ENCODE measurements at places on chromosomes 2 and 18.
A peak's percentile ranks its signal among the peaks of the same experiment; 100 is the strongest.

- DNase-seq: no peak
These were observed 415.9 kb downstream of the EPHA4 start for GRCh38 chr2:221156062-221156734.

GRCh38 chr2:140734992-140735391 is 1395.8 kb downstream of the LRP1B start:
- no peak for DNase-seq

- DNase-seq: no peak
These were observed 57.8 kb upstream of the NFU1 start for GRCh38 chr2:69495008-69495407.

DNA sequence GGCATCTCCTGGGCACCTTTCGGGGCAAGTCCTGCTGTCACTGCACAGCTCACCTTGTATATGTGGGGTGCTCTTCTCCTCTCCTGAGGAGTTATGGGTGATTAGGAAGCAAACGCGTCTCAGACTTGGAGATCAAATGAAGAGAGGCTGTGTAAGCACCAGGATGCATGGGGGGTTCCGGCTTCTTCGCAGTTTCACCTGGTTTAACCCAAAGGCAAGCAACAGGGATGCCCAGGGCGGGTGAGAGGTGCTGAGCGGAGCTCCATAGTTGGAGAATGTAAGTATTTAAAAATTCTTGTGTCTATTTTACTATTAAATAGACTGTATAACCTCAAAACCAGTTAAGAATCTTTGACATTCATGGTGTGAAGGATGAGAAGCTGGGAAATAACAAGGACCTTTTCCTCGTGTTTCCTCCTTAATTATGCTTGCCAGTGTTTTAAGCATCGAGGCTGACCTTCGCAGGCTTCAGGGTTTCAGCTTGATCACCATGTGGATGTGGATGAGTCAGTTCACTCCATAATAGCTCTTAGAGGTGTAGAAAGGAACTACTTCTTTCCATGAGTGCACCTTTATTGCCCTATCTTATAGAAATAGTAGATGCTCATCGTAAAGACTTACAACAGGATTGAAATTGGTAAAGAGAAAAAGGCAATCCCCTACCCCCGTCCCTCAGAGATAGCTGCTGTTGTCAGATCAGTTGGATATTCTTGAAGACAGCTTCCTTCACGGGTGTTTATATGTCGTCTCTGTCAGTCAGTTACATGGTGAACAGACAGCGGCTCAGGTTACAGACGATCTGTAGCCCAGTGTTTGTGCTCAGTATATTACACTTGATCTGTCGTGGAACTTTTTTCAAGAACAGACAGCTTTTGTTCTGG is 201.1 kb downstream of the AGAP1 start:
- no peak for DNase-seq

DNA sequence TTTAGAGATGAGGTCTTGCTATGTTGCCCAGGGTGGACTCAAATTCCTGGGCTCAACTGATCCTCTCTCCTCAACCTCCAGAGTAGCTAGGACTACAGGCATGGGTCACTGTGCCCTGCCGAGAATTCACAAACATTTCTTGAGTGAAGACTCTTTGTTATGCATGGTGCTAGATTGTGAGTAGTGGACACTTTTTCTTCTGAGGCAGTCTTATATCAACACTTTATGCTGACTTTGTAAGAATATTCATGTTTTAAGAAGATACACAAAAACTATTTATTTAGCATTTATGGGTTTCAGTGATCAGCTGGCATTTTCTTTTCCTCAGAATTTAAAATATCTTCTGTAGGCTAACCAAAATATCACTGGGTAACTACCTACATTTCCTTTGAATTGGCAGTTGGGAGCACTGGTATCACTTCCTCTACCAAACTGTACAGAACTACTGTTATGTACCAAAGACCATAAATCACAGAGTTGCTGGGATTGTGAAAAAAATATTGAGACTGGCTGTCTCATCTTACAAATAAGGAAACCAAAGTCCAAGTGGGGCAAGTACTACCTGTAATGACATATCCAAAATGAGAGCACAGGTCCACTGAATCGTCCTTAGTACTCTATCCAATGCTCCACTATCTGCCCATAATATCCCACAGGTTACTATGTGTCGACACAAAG is 34.0 kb downstream of the DOCK10 start:
- DNase-seq: no peak

DNA sequence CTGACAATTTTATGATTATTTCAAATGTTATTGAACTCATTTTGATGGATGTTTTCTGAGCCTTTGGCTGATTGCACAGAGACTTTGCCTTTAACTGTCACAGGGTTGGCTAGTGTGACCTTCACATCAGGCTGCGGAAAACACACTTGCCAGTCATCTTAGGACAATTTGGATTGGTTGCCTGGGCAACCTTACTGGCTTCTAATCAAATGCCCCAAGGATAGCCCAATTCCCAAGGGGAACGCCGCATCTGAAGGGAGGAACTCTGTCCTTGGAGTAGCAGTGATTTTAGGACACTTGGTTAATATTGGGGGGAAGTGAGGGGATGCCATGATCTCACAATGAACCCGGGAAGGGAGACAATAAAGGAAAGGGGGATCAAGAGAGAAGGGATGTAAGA is 29.5 kb downstream of the OSBPL6 start:
- DNase-seq: no peak

DNA sequence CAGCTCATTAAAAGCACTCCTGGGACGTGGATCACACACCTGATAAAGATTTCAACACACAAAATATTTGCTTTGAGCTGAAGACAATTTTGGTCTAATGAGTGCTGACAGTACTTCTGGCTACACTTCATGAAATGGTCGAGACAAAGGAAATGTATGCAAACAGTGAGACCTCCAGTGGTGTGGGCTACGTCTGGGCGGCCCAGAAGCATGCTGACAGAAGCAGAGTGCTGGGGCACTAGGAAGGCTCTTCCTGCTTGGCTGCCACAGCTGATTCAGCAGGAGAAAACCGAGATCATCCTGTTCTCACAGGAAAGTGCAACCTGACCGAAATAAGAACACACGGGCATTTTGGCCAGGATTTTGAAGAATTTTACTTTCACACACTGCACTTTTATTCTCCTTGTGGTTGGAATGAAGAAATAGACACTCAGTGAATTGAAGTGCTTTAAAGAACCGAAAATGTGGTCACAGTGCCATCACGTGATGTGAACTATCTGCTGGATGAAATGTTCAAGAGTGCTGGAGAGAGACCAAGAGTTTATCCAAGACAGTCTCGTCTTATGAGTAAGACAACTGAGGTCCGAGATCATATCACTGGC is 149.5 kb downstream of the CCBE1 start:
- DNase-seq: no peak

- peak; percentile 84 for DNase-seq
These were observed 86.6 kb downstream of the ITGB1BP1 start for GRCh38 chr2:9336576-9337314.

DNA sequence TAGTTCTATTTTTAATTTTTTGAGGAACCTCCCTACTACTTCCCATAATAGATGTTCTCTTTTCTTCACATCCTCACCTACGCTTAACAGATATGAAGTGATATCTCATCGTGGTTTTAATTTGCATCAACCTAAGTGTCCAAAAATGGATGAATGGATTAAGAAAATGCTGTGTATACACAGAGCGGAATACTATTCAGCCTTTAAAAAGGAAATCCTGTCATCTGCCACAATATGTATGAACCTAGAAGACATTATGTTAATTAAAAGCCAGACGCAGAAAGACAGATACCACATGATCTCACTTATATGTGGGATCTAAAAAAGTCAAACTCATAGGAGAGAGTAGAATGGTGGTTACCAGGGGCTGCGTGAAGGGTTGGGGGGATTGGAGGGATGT is 113.0 kb downstream of the PTRHD1 start:
- DNase-seq: no peak

DNA sequence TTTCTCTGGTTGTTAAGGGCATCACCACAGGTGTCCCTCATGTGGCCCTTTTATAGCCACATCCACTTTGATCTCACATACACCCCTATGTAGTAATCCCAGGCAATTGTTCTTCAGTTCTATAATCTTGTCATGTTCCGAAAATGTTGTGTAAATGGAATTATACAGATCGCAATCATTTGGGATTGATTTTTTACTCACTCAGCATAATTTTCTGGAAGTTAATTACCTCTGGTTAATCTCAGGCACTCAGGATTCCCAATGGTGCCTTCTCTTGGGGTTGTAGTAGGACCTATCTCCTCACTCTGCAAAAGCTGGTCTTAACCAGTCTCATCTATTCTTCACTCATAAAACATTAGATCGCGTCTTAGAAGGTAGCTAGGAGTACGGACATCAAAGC is 1549.6 kb upstream of the DDX18 start:
- DNase-seq: no peak

DNA sequence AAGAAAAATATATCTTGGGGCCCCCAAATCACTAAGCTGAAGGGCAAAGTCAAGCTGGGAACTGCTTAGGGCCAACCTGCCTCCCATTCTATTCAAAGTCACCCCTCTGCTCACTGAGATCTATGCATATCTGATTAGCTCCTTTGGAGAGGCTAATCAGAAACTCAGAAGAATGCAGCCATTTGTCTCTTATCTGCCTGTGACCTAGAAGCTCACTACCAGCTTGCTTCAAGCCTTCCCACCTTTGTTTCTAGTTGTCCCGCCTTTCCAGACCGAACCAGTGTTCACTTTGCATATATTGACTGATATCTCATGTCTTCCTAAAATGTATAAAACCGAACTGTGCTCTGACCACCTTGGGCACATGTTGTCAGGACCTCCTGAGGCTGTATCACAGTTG is 479.4 kb downstream of the METTL4 start:
- DNase-seq: no peak

DNA sequence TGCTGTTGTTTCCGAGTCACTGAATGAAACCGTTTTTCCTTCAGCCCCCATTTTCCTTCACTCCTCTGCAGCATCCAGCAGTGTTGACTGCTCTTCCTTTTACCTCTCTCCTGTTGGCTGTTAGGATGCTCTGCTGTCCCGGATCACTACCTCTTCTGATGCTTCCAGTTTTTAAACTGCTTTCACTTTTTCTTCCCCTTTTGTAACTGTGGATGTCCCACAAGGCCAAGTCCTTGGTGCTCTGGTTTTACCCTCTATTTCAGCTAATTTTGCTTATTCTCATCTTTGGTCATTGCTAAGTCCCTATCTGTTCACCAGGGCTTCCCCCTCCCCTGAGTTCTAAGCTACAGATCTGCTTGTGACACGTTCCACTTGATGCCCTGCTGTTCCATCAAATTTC is 39.4 kb upstream of the MAP4K3 start:
- no peak for DNase-seq

GRCh38 chr18:73681912-73682311 is 465.7 kb downstream of the FBXO15 start:
- no peak for DNase-seq

GRCh38 chr2:10330700-10331026 is 28.0 kb downstream of the HPCAL1 start:
- no peak for DNase-seq

GRCh38 chr2:191679818-191680600 is 2.1 kb downstream of the NABP1 start:
- no peak for DNase-seq
